ENCODE measurements at places on chromosomes 4 and X.

GRCh38 chrX:74505437-74505836, 84.1 kb downstream of the SLC16A2 start:
- DNase-seq = no peak

DNA sequence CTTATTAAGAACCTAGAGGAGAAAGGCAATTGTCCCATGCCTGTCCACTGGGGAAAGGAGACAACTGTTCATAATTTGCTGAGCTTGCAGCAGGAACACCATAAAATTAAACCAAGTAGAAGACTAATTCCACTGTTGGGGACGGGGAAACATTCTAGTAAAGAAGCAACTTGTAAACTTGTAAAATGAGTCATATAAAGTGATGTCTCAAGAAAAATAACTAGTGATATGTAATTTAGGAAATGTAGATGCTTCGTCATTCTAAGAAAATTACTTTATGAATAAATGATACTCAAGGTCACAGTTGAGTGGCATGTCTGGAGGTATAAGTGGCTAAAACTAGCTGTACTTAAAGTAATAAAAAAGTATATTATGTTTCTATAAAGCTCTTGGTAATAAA, 121.2 kb upstream of the MID1 start:
- DNase-seq = no peak

GRCh38 chr4:155207534-155208257, 740 bp upstream of the NPY2R start:
- no peak for DNase-seq

- no peak for DNase-seq
Measured at GRCh38 chr4:158903472-158904043, 134.7 kb downstream of the FNIP2 start.

GRCh38 chrX:154308108-154308946, 12.7 kb downstream of the TKTL1 start:
- no peak for DNase-seq

- DNase-seq = no peak
Measured at GRCh38 chr4:82747686-82748575, 50.7 kb downstream of the SCD5 start.

- no peak for DNase-seq
Measured at GRCh38 chr4:130288576-130288975, 1192.6 kb downstream of the C4orf33 start.

GRCh38 chr4:7214359-7214758, 22.0 kb downstream of the SORCS2 start:
- DNase-seq = no peak

DNA sequence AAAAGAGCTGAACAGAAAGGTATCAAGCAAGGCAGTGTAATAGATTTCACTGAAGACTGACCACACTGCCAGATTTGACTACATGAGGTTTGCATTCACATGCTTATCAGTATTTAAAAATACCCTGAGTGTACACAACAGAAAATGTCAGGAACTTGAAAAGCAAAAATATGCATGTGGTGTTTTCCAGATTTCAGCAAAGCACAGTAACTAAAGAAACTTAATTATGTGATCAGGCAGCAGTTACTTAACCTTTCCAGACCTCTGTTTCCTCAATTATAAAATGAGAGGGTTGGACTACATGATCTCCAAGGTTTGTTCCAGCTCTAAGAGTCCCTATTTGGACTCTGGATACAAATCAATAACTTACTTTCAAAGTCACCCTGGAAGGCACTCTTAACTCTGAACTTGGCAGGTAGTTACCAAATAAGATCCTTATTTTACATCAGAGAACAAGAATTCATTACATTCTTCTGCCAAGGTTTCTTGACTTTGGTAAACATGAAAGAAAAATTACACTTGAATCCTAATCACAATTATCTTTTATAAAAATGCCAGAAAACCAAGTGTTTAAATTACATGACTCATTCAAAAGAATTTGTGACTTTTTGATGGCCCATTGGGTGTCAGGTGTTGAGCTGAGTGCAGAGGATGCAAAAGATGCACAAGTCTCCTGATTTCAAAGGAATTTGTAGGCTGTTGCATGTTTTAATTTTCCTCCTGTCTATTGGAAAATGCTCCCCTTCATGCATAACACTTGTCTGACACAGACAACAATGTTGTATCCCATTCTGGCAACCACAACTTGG, 241.6 kb downstream of the MGST2 start:
- DNase-seq = no peak

All from amygdala (tissue), 56 donors.